HTR-8/SVneo (cell line): ENCODE measurements at places on chromosomes 12 and 14.

DNA sequence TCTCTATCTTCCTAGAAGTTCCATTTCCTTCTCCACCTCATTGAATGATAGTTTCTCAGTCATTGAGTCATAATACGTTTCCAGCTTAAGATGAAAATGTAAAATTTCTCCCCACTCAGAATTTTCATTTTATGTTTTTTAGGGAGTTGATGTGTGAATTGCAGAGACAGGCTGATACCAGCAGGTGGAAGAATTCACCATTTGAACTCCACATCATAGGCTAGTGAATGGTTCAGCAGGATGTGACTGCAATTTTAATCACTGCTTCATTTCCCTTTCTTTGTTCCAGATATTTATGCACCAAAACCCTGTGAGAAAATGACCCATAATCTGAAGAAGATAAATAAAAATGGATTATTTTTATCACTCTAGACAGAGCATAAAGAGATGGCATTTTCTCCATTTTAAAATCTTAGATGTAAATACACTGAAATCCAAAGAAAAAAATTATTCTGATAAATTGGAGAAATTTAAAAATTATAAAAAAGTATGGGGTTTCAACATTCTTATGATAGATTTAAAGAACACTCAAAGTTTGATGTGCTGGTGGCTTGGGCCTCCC, 10.6 kb upstream of the PYGL start:
- DNase-seq: peak; percentile 46

DNA sequence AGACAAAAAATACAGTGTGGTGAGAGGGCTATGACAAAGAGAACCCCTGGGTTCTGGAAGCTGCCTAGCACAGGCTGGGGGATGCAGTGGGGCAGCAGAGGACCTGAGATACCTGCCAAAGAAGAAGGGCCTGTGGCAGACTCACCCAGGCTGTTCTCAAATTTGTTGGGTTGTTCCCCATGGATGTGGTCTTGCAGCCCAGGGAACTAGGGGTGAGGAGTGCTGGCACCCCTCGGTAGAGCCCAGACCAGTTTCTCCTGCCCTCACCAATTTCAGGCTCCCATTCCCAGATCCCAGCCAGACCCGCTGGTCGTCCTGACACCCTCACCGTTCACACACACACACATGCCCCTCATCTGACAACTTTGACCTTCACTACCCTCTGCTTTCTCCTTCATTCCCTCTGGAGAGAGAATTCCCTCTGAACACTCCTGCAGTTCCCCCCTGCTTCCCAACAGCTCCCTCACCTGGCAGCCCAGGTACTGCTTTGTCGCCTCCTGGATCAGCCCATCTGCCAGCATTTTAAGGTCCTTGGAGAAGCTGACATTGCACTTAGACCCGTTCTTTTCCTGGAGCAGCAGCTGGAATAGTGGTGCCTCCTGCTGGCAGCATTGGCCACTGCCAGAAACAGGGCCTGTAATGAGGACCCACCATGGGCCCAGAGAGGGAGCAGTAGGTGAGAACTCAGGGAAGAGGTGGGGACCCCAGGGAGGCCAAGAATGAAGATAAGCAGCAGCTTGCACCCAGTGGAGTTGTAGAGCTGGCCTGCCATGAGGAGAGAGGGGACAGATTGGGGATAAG, 5.9 kb upstream of the GDF11 start:
- no peak for DNase-seq

- no peak for DNase-seq
Observed at GRCh38 chr12:115920395-115921183, 356.9 kb downstream of the MED13L start.

DNA sequence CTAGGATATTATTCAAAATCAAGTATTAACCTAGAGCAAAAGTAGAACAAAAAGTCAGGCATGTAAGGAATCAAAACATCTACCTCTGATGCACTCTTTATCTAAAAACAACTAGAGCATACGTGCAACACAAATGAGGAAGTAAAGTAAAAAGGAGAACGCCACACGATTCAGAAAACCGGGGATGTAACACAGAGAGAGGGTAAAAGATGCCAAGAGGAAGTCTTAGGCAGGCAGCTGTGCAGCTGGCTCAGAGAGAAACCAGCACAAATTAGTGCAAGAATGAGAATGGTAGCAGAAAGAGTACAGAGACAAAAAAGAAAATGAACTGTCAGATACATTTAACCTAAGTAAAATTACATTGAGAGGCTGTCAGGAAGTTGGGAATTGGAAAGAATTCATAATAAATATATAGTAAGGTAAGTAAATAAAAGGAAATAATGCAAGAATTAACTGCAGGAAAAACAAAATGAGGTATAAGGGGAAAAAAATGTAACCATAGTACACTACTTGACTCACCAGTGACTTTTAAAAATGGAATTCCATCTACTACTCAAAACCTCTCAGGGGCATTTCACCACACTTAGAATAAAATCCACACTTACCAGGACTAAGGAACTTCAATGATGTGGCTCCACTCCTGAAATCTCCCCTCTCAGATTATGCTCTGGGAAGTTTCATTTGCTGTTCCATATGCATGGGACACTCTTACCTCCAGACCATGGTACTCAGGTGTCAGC, 17.1 kb downstream of the BCAT1 start:
- DNase-seq: no peak

- no peak for DNase-seq
Observed at GRCh38 chr14:104211215-104211614, 72.8 kb downstream of the KIF26A start.

GRCh38 chr12:46958599-46959290, 120.7 kb upstream of the PCED1B start:
- DNase-seq: no peak

DNA sequence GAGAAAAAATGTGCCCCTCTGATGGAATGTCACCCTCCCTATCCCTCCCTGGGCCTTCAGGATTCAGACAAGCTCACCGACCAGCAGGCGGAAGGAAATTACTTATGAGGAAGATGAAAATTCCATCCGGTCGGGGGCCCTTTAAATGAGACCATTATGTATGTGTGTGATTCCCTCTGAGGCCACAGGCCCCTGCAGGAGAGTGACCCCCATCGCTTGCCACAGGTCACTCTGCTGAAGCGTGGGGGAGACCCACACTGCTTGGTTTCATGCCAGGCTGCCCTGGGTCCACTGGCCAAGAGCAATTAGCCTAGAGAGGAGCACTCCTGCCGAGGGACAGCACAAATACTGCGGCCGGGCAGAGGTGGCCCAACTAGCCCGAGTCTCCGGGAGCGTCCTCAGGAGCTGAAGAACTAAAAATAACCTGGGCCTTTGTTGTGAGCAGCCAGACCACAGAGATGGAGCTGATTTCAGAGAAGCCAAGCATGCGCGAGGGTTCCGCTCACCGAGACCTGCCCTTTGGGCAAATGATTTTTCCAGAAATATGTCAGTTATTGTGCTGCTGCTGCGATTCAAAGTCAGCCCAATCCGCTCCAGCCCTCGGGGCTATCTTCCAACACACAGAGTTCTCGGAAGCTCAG, 276.4 kb downstream of the DPF3 start:
- peak; percentile 70 for DNase-seq

DNA sequence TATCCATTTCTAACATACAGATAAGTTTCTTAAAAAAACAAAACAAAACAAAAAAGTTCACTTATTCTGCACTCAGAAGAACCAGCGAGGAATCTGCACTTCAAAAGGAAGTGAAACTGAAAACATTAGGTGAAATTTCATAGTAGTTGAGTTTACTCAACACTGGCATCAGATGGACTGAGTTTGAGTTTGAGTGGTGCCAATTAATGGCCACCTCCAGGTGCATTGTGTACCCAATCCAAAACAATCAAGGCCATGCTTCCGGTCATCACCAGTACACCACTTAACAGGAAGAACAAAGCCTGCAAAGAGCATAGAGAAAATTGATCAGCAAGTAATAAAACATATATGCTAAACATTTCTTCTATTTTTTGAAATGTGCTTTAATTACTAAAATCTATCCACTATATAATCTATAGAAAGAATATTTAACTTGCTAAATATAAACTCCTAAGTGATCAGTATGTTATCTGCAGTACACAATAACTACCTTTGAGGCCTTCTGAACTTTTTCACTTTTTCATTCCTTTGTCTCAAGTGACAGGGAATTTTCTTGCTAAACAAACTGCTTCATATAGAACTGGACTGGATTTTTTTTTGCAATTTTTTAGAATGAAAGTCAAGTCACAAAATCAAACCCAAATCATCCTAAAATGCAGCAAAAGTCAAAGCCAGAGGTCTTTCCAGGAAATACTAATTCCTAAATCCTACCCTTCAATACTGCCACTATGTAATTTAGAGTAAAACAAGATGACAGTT, 11.5 kb downstream of the SLC38A2 start:
- no peak for DNase-seq

GRCh38 chr12:122206976-122207375, 3.5 kb downstream of the B3GNT4 start:
- DNase-seq: no peak

DNA sequence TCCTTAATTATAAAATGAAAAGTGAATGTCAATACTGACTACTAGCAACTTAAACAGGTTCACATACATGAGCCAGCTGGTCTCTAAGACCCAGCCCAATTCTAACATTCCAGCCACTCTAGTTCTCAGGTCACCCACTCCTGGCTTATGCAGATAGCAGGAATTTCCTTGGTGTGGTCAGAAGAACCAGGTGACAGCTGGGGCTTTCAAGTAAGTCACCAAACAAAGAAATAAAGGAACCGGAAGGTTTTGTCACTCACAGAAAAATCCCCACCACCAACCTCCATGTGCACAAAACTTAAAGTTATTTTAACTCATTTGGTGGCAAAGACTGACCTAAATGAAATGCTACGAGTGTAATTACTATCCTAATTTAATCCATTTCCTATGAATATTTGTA, 129.6 kb upstream of the CDKN3 start:
- no peak for DNase-seq

DNA sequence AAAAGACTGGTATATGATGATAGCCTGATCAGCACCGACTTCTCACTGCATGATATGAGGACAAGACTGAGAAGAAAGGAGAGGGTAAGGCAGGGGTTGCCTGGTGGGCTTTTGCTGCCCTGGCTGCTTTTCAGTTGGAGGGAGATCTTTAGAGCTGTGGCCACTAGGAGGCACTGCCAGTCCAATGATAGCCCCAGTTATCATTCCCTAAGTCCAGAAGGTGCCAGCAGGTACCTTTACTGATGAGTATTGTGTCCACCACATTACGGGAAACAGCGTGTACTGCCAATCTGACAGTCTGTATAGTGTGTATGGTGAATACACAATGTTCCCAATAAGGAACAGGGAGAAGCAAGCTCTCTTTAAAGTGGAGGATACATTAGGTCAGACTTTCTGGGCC, 55.8 kb upstream of the CCDC175 start:
- peak; percentile 36 for DNase-seq

GRCh38 chr12:130169256-130169655, 7.0 kb downstream of the FZD10 start:
- no peak for DNase-seq

- DNase-seq: no peak
Observed at GRCh38 chr14:65483647-65484046, 71.1 kb downstream of the FUT8 start.

GRCh38 chr14:34640826-34641225, 10.9 kb upstream of the SNX6 start:
- DNase-seq: no peak

GRCh38 chr12:113472191-113473121, 785 bp upstream of the LHX5 start:
- DNase-seq: no peak

DNA sequence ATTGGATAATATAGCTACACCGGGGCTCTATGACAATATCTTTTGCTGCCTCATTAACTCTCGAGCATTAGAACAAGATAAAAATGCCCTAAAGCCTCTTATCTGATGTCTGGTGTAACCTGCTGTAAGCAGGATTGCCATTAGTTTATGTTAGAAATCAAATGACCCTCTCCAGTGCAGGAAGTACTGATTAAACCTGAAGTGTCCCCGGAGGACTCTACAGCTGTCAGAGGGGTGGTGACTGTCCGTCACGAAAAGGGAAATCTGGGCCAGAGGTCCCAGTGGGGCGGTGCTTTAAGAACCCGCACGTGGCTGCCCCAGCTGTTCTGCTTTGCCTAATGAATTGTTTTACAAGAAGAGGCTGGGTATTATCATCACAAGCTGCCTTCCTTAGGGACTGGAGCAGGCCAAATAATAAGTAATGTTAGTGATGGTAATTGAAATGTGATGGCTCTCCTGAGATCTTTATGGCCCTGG, 55.7 kb downstream of the LIN52 start:
- DNase-seq: no peak

- DNase-seq: no peak
Observed at GRCh38 chr12:28830491-28830890, 318.6 kb upstream of the FAR2 start.

DNA sequence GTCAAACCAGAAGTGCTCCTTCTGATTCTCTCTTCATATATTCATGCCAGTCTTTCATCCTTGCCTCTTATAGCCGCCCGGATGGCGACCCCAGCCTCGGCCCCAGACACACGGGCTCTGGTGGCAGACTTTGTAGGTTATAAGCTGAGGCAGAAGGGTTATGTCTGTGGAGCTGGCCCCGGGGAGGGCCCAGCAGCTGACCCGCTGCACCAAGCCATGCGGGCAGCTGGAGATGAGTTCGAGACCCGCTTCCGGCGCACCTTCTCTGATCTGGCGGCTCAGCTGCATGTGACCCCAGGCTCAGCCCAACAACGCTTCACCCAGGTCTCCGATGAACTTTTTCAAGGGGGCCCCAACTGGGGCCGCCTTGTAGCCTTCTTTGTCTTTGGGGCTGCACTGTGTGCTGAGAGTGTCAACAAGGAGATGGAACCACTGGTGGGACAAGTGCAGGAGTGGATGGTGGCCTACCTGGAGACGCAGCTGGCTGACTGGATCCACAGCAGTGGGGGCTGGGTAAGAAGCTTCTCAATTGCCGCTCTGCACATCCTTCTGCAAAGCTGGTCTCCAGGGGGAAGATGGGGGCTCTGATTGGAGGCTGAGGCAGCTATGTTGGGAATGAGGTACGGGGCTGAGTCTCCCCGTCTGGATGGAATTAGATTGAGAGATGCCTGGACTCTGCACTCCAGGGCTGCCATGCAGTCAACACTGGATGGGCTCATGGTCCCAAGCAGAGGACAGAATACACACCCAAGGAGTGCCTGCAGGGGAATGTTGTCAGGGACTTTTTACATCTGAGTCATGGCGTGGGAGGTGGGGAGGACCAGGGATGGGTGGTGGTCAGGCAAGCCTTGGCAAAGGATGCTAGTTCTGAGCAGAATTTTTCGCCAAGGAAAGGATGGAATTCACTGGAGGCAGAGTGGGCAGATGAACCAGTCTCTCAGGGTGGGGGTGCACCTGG, 1.3 kb downstream of the BCL2L2 start:
- DNase-seq: no peak
